Right renal cortex interstitium (tissue), 3 donors: ENCODE measurements at places on chromosomes 6 and 20. TPM values are rescaled to one million over a fixed set of nuclear protein-coding genes. Genes with fewer than 3 reads are reported as not detected.

DNA sequence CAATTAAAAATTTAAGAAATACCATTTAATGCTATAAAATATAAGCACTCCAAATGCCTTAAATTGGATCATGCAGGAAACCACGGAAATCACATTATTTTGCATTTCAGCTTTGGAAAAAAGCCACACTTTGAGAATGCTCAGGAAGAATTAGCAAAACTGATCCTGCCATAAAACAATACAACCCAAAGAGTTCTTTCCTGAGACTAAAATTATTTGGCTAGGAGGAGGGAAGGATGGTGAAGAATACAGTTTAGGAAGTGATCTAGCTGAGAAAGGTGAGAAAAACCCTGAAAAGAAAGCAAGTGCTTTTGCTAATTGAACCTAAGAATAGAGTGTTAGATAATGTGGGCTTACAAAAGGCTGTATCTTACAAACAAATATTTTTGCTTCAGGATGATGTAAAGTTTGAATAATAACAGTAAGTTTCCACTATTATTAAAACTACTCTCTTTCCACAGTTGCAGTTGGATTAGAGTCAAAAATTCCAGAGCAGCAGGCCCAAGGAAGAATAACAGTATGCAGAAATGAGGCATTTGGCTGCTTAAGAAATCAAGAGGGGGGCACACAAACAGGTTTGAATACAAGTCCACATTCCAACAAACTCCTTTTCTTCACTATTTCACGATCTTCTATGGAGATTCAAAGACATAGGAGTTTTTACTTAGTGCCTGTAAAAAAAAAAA is 565.4 kb downstream of the RFPL4B start:
- no peak for DNase-seq

The CRYBG1 gene
- polyA plus RNA-seq, result 22.1 TPM

GRCh38 chr6:92404281-92404680 is 1015.1 kb downstream of the EPHA7 start:
- DNase-seq, result no peak

The SASH1 gene
- polyA plus RNA-seq, result 26.7 TPM

GRCh38 chr6:11535801-11536230 is 1.7 kb upstream of the TMEM170B start:
- no peak for DNase-seq

DNA sequence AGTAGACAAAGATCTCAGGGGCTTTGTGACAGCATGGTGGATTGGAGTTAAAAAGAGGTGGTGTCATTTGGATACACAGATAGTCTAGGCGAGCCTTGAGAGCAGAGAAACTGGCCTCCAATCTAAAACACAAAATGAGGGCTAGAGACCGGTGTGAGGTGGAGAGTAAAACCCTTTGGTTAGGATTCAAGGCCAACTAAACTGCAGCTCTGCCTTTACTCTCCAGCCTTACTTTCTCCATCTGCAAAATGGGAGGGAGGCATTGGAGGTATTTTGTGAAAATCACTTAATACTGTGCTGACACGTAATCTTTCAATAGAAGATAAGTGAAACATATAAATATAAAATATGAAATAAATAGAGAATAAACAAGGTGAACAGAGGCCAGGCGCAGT is 89.1 kb upstream of the QKI start:
- no peak for DNase-seq

- no peak for DNase-seq
Observed at GRCh38 chr20:41181567-41181966, 44.2 kb downstream of the PLCG1 start.

DNA sequence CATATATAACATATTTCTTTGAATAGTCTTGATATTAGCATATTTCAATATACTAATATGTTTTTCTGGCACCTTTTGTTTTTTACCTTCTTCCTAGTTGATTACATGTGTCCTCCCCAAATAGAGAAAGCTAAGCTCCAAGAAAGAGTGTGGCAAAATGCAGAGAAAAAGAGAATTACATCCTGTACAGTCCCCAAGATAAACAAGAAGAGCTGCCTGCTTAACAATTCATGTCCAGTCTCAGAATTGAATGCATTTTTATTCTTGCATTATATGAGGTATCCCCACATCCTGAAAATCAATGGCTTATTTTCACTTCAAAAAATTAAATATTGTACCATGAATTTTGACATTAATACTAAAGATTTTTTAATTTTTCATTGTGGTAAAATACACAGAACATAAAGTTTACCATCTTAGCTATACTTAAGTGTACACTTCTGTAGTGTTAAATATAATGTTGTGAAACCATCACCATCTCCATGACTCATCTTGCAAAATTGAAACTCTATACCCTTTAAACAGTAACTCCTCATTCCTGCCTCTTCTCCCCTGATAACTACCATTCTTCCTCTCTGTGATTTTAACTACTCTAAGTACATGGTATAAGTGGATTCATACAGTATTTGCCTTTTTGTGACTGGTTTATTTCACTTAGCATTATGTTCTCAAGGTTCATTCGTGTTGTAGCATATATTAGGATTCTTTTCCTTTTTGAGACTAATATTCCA is 490.3 kb downstream of the COL12A1 start:
- no peak for DNase-seq
